Activated CD8-positive, alpha-beta T cell treated with anti-CD3 and anti-CD28 coated beads for 36 hours (primary cell): ENCODE measurements at places on chromosomes 5 and 9.

GRCh38 chr5:166433679-166434078 is 1857.8 kb upstream of the WWC1 start:
- no peak for DNase-seq

- DNase-seq, result no peak
Observed at GRCh38 chr5:180006141-180006540, 65.4 kb downstream of the RNF130 start.

DNA sequence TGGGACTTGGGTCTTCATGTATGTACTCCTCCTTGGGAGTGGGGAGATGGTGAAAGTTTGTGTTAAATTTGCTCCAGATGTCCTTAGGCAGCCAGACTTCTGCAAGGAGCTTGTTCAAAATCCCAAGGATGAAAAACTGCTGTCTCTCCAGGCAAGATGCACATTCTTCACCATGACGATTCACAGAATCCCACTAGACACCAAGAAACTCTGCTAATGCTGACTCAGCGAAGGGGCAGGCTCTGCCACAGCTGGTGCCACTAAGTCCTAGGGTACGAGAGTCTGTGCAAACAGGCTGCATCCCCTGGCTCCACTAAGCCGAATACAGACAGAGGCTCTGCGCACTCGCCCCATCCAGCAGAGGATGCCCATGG is 71.1 kb downstream of the OLFM1 start:
- DNase-seq, result no peak

DNA sequence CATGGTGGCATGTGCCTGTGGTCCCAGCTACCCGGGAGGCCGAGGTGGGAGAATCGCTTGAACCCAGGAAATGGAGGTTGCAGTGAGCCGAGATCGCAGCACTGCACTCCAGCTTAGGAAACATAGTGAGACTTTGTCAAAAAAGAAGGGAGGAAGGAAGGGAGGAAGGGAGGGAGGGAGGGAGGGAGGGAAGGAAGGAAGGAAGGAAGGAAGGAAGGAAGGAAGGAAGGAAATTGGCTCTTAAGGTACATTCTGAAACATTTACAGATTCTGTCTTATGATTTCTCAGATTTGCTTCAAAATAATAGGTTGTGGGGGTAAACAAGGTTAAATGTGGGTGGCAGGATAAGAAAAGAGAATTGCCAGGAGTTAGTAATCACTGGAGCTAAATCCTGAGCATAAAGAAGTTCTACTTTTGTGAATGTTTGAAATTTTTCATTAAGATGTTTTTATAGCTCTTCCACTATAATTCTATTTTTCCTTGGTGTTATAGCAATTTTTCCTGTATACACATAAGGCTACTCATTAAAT is 2.1 kb upstream of the UGT3A2 start:
- DNase-seq, result no peak

GRCh38 chr5:172565455-172565854 is 75.6 kb upstream of the NEURL1B start:
- no peak for DNase-seq

DNA sequence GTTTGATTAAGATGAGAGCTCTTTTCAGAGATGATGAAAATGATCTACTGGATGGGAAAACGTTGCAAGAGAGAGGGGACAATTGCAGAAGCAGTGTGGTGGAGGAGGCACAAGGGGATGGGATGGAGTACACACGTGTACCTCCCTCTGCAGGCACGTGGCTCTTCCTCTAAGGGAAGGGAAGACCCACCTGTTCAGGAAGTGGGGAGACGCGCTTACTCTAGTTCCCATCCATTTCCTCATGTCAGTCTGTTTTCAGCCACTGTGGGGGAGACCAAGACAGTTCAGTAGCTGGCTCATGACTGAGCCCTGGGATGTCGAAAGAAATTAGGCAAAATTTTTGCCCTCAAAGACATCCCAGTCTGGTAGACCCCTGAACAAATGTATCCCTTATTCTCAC is 619.2 kb upstream of the CLINT1 start:
- DNase-seq, result no peak
